ENCODE measurements at places on chromosomes 3 and 15.

- DNase-seq, result peak; percentile 63
Observed at GRCh38 chr3:195101001-195101583, 169.9 kb downstream of the XXYLT1 start.

DNA sequence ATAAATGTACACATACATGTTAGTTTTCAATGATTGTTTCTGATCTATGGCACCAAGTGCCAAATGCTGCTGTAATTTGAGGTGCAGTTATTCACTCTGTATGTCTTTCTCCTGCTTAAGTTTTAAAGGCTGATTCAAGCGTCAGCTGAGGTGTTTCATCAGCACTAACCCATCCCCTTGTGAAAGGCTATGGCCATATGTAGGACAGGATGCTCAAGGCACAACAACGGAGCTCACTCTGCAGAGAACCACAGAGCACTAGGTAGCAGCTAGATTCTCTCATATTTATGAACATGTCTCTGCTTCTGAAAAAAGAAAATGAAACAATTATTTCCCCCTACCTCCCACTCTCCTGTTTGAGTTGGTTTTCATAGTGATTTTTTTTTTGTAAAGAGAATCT is 340.0 kb upstream of the TMCO5A start:
- DNase-seq, result no peak

GRCh38 chr3:178434206-178434805 is 101.9 kb upstream of the KCNMB2 start:
- DNase-seq, result no peak

- no peak for DNase-seq
Observed at GRCh38 chr3:174777813-174778212, 81.3 kb upstream of the NAALADL2 start.

GRCh38 chr3:130823996-130824395 is 69.9 kb upstream of the ATP2C1 start:
- no peak for DNase-seq

- no peak for DNase-seq
Observed at GRCh38 chr3:127821394-127821793, 921 bp downstream of the MGLL start.

- no peak for DNase-seq
Observed at GRCh38 chr3:101311676-101312075, 8.7 kb downstream of the IMPG2 start.

DNA sequence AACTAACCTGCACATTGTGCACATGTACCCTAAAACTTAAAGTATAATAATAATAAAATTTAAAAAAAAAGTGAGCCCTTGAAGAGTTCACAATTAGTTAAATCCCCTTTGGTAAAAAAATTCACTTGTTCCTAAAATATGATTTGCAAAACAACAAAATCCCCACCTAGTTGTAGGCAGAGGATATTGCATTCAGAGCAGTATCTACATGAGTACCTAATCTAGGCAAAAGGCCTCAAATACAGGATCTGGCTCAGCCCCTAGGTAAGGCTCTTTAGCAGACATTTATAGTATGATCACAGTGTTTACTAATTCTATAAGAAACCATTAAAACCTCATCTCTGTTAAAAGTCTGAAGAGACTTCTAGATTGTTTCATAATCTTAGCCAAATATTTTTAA is 89.3 kb upstream of the CCDC80 start:
- no peak for DNase-seq

DNA sequence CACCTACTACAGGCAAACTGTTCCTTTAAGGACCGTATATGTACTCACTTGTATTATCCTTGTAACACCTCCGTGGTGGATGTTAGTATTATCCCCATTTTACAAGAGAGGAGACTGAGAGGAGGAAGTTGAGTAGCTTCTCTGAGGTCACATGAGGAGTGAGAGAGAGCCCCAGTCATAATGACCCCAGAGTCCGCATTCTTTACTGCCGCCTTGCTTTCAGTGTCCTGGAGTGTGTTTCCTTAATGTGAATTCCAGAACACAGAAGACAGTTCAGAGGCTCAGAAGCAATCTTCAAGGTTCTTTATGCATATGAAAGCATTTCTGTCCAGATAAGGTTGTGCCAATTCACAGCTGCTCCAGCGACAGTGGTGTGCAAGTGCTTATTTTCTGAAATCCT is 199.2 kb downstream of the CACNA2D3 start:
- DNase-seq, result no peak

GRCh38 chr3:46888705-46889104 is 11.2 kb downstream of the PTH1R start:
- DNase-seq, result no peak

DNA sequence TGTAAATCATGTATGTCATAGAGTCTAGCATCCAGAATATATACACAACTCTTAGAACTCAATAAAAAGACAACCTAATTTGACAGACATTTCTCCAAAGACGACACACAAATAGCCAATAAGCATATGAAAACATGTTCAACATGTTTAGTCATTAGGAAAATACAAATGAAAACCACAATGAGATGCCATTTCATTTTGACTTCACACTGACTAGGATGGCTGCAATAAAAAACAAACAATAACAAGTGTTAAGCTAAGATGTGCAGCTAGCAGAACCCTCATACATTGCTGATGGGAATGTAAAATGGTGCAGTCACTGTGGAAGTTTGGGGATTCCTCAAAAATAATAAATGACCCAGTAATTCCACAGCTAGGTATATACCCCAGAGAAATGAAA is 16.4 kb downstream of the SPG11 start:
- no peak for DNase-seq

GRCh38 chr3:9253327-9253726 is 3.9 kb upstream of the SRGAP3 start:
- no peak for DNase-seq

DNA sequence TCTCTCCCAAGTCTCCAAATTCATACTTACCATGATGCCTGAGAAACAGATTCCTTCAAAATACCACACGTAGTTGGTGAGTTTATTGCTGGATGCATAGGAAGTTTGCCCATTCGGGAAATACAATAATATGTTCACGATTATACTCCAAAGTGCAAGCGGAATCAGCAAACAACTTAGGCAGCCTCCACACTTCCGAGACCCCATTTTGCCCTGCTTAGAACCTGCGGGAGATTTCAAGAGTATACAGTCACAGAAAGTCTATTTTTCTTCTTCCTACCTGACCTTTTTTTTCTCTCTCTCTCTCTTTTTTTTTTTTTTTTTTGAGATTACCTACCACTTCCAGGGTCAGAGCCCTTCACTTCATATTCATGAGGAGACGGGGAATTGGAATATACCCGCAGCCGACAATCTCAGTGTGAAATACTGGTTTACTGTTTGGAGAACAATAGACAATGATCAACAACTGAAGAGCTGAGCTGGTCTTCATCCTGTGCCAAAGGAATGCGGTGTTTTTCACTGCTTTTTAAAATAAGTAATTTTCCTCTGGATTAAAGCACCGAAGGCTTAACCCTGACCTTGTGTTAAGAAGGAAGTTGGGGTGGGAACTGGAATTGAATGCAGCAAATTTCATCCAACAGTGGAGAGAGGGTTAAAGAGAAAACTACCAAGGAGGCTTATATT is at the start of gene TM4SF18:
TM4SF18 (minus strand) TSS at position 461 of the 684 bp plus-strand sequence; CDS start at position 207, 254 bp downstream.
- no peak for DNase-seq

DNA sequence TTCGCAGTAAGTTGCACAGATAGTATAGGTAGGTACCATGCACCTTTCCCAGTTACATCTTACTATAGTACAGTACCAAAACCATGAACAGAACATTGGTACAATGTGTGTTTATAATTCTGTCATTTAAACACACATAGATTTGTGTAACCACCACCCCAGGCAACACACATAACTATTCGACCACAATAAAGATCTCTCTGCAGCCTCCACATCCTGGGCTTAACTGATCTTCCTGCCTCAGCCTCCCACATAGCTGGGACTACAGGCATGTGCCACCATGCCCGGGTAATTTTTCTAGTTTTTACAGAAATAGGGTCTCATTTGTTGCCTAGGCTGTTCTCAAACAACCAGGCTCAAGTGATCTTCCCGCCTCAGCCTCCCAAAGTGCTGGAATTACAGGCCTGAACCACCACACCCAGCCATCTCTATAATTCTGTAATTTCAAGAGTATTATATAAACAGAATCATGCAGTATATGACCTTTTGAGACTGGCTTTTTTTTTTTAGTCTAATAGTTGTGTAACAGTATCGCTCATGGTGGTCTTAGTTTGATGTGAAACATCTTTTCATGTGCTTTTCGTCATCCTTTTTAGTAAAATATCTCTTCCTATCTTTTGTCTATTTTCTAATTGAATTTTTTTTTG is 13.3 kb upstream of the TMF1 start:
- no peak for DNase-seq

DNA sequence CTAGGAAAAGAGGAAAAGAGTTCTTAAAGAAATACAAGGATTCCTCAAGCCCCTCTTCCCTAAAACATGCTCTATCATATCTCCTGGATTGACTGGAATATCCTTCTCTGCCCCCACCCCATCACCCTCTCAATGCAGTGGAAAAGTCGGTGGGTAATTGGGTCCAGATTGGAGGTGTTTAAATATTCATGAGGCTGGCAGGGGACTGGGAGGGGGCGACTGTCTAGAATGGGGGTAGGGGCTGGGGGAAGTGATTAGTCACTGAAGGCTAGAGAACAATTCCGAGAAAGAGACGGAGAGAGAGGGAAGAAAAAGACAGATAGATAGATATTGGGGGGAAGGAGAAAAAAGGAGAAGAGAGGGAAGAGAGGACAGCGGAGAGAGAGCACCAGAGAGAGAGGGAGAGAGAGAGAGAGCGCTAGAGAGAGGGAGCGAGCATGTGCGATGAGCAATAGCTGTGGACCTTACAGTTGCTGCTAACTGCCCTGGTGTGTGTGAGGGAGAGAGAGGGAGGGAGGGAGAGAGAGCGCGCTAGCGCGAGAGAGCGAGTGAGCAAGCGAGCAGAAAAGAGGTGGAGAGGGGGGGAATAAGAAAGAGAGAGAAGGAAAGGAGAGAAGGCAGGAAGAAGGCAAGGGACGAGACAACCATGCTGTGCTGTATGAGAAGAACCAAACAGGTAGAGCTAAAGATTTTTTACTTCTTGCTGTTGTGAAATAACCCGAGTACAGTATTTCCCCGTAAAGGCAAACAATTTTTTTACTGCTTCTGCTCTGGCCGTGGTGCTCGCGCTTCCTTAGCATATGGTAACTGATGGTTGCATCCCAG is at the start of gene GAP43:
GAP43 (plus strand) TSS at position 467 of the 825 bp plus-strand sequence; CDS start at position 647, 180 bp downstream.
- peak; percentile 61 for DNase-seq

DNA sequence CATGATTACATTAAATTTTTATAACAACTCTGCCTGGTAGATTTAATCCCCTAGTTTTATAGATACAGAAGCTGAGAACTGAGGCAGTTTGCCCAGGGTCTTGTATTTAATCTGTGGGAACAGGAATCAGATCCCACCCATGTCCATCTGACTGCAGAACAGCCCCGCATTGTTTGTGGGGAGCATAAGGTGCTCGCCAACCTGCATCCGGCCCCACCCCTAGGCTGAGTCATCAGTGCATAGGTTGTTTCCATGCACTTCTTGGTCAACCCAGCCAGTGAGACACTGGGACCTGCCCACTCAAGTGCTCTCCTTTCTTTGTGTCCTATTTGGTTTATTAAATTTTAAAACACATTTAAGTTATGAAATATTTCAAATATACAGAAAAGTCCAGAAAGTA is 266.2 kb downstream of the OPA1 start:
- no peak for DNase-seq

DNA sequence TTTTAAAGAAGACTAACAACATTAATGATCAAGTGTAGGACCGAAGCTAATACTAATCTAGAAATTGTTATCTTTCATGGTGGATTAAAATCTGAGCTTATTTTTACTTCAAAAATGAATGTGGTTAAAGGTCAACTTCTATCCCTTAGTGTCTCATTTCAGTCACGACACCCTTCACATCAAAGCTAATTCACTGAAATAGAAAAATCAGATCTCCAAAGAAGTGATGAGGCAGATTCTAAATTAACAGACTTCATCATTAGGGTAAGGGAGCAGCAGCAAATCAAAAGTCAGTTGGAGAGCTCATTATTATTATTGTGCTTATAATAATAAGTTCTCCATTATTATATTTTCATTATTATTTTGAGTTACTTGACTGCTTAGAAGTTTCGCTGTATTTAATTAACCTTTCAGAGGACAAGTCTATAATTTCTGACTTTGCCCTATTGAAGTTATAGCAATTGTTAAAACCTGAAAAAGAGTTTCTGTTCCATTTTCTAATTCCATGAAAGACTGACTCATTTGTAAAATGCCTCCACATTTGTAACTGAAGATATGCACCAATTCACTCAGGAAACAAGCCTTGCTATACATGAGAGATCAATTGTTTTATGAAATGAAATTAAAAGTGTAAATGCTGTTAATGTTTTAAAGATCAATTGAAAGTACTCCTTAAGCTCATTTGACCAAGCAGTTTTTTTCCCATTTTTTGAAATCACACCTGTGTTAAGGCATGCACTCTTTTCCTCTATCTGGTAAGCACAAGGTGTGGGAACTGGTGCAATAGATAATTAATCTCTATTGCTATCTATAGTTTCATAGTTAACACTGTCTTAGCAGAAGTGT is 23.1 kb upstream of the CMC1 start:
- no peak for DNase-seq

GRCh38 chr3:146640955-146641867 is 36.1 kb upstream of the PLSCR5 start:
- DNase-seq, result no peak

- no peak for DNase-seq
Observed at GRCh38 chr3:11312166-11312565, 40.0 kb downstream of the ATG7 start.

DNA sequence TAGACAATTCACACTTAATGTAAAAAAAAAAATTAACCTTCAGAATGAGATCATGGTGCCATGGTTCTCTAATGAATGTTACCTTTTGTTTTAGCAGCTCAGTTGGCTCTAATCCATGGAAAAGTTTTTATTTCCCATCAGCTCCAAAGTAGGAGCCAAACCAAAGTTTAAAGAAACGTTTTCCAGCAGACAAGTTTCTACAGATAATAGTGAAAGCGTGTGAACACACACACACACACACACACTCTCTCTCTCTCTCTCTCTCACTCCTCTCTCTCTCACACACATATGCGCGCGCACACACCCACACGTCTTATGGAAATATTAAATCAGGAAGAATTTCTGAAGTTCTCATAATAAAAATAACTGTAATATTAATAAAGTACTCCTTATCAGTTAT is 46.9 kb downstream of the MBNL1 start:
- no peak for DNase-seq

- DNase-seq, result no peak
Observed at GRCh38 chr3:18417904-18418572, 7.1 kb downstream of the SATB1 start.

DNA sequence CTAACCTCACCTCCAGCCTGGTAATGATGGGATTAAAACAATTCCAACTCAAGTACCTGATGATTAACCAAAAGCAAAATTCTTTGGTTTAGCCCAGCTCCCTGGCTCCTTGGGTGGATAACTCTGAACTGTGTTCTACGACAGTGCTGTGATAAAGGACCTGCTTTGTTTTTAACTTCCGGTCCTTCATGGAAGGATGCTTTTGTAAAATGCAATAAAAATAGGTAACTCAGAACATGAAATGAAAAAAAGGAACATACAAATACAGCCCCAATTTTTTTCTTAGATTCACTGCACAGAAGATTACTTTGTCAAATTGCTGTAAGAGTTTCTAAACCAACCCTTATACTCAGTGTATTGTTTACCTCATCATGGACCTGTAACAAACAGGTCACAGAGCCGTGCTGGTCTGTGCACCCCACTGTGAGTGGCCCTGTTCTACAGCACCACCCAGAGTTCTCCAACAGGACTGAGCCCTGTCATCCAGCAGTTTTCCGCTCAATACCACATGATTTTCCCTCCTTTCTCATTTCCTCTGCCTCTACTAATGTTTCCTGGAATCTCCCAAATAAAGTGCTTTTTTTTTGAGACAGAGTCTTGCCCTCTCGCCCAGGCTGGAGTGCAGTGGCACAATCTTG is 4.9 kb upstream of the PCYT1A start:
- DNase-seq, result no peak
